Natural killer cell (primary cell): ENCODE measurements at places on chromosomes 1 and 21.

GRCh38 chr1:192170196-192170984 lies 12.1 kb downstream of the RGS18 start:
- DNase-seq: no peak

DNA sequence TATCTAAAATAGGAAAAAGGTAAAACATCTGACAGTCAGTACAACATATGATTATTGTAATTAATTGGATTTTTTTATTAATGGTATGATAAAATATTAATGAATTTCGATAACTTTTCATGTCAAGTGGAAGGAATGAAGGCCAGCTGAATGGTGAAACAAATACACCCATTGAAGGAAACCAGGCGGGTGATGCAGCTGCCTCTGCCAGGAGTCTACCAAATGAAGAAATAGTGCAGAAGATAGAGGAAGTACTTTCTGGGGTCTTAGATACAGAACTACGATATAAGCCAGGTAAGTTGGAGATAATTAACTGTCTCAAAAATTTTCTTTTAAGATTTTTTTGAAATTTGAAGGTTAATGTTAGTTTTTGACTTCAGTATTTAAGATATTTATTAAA lies 3.2 kb downstream of the SON start:
- no peak for DNase-seq

- DNase-seq: no peak
These were observed 5.5 kb downstream of the DISC1 start for GRCh38 chr1:231632119-231632518.

- DNase-seq: no peak
These were observed 21.4 kb upstream of the LRRN2 start for GRCh38 chr1:204706838-204707509.

- DNase-seq: no peak
These were observed 246.1 kb downstream of the SLC45A1 start for GRCh38 chr1:8563944-8564537.

DNA sequence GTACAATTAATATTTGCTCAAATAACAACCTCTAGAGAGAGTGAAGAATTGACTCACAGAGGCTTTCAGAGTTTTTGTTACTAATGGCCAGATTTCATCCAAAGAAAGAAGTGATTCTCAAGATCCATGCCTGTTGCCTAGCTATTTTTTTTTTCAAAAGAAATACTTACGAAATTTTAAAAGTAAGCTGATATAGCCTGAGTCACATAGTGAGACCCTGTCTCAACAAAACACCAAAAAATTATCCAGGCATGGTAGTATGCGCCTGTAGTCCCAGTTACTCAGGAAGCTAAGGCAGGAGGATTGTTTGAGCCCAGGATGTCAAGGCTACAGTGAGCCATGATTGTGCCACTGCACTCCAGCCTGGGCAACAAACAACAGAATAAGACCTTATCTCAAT lies 14.6 kb downstream of the PALMD start:
- DNase-seq: no peak

DNA sequence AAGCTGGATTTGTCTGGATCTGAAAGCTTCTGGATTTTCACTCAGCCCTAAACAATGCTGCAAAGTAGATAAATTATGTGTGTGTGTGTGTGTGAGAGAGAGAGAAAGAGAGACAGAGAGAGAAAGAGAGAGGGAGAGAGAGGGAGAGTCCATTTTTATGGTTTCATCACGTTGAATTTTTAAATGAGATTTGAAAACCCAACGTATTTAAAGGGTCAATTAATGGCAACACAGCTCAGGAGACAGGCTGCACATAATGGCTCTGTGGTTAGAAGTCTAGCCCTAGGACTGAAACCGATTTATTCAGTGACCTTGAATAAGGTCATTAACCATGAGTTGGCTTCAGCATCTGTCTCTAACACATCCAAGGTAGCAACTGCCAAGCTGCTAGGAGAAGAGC lies 35.3 kb upstream of the FMN2 start:
- DNase-seq: no peak

- DNase-seq: no peak
These were observed 24.9 kb downstream of the CSMD2 start for GRCh38 chr1:34140011-34140676.

GRCh38 chr1:201552941-201553351 lies 14.0 kb downstream of the NAV1 start:
- no peak for DNase-seq
